ENCODE measurements at places on chromosomes 13 and 19.

DNA sequence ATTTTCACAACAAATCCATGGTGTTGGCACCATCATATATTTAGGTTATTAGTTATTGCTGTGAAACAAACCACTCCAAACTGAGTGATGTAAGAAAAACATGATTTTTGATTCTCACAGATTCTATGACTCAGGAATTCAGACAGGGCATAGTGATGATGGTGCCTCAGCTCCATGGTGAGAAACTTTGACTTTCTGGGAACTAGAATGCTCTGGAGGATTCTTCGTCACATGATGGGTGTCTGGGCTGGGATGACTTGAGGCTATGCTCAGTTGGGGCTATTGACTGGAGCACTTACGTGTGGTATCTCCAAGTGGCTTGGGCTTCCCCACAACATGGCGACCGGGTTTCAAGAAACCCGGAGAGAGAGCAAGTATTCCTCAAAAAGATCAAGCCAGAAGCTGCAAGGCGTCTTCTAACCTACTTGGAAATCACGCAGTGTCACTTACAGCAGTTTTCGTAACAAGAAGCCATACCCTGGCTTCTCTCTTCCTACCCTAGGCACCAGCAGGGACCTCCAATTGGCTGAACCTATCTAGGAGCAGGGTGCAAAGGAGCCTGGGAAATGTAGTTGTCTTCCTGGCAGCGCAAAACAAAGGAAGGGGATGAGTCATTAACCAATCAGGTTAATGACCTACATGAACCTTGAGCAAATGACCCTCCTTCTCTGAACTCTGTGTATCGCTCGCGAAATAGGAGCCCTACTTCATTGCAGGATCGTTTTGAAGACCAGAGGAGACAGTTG, 22.4 kb downstream of the VAV1 start:
- DNase-seq, result no peak

DNA sequence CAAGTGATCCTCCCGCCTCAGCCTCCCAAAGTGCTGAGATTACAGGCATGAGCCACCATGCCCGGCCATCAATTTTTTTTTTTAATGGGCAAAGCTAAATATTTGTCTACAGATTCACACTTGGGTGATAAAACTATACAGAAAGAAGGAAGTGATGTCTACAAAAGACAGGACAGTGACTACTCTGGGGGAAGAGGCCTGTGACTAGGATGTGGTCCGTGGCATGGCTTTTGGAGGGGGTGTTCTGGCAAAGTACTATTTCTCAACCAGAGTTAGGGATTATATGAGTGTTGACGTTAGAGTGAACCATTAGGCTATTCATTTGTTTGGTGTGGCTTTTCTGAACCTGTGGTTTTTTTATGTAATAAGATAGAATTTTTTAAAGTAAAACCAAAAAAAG, 42.7 kb downstream of the INSR start:
- DNase-seq, result no peak

GRCh38 chr13:51645154-51645650, 60.9 kb downstream of the WDFY2 start:
- DNase-seq, result no peak

DNA sequence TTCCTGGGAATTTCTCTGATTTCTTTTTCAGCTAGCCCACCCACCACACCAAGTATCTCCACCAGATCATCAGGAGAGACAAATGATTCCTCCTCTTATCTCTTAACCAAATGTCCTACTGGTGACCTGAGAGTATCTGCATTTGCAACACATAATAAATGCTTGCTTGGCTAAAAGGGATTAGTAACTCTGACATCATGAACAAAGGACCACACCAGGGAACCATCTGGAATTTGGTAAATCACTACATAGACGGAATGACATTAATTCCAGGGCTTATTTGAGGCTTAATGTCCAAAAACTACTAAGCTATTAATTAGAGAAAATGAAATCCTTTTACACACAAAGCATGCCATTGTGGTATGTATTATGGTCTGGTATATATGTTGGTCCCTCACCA, 139.0 kb downstream of the RAP2A start:
- DNase-seq, result no peak

- DNase-seq, result no peak
Measured at GRCh38 chr19:5799247-5800241, 5.3 kb upstream of the NRTN start.

- peak; percentile 90 for DNase-seq
Measured at GRCh38 chr19:20999731-21000352, 20.6 kb upstream of the ZNF430 start.

DNA sequence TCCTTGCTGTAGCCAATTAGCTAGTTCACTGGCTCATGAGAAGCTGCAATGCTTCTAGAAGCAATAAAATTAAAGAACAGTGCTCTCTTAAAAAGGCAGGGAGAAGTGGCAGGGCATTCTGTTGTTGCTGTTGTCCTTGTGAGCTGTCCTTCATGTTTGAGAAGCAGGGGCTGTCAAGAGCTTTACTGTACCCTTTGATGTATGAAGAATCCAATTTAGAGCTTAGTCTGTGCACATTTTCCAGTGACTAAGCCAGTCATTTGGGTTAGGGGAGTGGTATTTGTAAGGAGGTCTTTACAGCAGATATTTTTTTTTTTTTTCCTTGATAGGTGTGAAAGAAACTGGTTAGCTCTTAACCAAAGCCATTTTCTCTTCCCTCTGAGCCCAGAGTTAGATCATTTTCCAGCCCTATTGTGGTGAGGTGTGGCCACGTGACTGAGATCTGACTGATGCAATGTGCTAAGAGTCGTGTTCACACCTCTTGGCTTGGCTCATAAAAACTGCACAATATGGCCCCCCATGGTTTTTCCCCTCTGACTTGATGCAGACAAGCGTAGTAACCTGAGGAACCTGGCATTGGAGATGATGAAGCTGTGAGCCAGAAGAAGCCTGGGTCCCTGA, 309.6 kb upstream of the TMTC4 start:
- DNase-seq, result no peak

GRCh38 chr19:44942067-44942571, at the start of gene APOC4:
APOC4 (plus strand) TSS chr19:44942237; CDS start chr19:44942278, 41 bp downstream.
- no peak for DNase-seq

DNA sequence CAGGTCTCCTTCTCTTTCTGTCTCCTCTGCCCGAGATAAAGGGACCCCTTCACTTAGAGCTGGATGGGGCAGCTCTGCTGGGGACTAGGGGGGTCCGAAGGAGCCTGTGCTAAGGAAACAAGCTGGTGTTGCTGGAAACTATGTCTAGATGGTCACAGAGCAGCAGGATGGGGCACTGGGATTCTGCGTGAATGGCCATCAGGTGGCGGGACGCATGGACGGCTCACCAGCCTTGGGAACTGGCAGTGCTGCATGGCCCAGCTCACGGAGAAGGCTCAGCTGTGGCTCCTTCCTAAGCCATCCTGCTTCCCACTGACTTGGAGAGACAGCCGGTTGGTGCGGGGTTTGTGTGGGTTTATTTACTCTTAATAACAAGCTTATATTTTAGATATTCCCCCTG, 411.8 kb downstream of the ZNF536 start:
- peak; percentile 67 for DNase-seq

DNA sequence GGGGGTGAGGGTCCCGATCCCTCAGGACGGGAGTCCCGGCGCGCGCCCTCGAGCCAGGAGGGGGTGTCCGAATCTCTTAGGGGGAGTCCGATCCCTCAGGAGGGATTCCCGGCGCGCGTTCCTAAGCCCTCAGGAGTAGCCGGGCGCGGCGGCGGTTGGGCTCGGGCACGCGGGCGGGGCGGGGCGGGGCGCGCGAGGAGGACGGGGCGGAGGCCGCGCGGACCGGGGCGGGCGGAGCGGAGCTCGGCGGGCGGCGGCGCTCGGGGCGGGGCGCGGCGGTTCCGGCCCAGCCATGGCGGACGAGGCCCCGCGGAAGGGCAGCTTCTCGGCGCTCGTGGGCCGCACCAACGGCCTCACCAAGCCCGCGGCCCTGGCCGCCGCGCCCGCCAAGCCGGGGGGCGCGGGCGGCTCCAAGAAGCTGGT, at the start of gene CUL4A:
TSS of gene CUL4A (plus strand) at position 278 of the 423 bp plus-strand sequence. CDS start at position 293, 15 bp downstream.
- DNase-seq, result peak; percentile 87

DNA sequence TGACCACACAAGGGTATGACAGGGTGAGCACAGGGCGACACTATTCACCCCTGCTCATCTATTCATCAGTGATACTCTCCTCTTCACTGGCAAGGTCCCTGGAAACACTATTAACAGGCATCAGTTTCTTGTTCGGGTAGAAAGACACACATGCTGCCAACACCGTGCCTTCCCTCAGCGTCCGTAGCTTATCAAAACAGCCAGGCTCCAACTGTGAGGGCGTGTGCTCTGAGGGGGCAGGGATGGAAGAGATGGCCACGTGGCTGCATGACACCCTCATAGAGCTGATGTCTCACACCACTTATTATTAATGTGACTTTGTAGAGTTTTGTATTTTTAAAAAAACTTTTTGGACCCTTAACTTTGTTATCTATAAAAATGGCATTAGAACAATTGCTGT, 160.3 kb downstream of the ITGBL1 start:
- no peak for DNase-seq

- DNase-seq, result no peak
Measured at GRCh38 chr19:4115050-4115817, 8.7 kb downstream of the MAP2K2 start.

DNA sequence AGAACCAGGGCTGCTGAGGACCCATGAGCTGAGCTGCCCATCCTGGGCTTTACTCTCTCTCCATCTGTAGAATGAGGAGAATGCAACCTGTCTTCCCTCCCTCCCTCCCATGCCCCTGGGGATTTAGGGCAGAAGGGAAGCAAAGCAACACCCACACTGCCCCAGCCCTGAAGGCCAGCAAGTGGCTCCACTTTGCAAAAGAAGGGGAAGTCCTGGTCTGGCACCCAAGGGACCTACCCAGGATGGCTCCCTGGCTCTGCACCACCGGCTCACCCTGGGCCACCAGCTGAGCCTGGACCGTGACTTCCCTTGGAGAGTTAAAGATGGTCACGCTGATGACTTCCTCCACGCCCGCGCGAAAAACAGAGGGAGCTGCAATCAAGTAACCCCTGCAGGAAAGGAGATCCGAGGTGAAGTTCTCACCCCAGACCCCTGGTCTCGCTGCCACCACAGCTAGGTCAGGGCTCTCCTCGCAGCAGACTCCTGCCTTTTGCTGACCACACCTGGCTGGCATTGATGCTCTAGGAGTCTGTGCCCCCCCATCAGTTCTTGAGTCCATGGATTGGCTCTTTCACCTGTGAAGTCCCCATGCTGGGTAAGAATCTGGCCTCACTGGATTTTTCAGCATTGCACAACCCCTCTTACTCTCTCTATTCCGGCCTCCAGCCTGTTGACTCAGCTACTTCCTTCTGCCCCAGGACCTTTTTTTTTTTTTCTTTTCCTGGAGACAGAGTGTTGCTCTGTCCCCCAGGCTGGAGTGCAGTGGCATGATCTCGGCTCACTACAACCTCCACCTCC, 4.6 kb downstream of the CPAMD8 start:
- DNase-seq, result no peak

DNA sequence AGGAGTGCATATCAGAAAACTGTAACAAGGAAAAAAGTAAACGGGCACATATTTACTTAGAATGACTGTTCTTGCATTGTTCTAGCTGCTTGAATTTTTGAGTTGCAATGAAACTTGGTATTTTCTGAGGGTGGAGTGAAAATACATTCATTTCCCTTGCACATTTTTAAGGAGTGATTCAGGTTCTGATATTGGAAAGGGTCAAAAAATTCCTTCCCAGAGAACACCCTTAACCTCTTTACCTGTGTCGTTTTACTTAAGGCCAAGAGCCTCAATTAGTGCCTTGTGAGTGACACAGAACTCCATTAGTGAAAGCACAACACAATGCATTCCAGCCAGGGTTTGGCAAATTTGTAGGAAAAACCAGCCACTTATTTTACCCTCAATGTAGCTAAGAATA, 2.3 kb downstream of the ITGBL1 start:
- no peak for DNase-seq

- no peak for DNase-seq
Measured at GRCh38 chr13:102487330-102487729, 85.5 kb upstream of the FGF14 start.

DNA sequence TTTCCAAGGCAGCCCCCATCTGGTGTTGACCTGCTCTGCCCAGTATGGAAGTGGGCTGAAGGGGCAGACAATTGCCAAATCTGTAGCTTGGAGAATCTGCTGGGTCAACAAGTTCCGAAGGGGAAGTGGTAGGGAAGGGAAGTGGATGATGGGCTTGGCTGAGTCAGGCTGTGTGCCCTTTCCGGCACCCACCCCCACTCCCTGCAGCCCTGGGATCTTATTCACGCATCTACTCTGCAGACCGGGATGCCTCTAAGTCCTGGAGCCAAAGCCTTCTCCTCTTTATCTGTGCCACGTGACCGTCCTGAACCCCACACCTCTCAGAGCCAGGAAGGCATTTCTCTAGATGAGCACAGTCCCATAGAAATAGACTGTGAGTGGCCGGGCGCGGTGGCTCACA, 7.5 kb upstream of the C5AR2 start:
- no peak for DNase-seq

DNA sequence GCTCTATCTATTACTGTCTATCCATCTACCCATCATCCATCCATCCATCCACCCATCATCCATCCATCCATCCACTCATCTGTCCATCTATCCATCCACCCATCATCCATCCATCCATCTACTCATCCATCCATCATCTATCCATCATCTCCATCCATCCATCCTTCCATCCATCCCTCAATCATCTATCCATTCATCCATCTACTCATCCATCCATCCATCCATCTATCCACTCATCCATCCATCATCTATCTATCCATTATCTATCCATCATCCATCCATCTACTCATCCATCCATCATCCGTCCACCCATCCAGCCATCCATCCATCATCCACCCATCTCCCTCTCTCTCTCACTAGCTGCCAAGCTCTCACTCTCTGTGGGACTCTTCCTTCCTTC, 13.1 kb upstream of the TIMM13 start:
- DNase-seq, result no peak

- DNase-seq, result peak; percentile 81
Measured at GRCh38 chr19:55487924-55488687, at the start of gene SSC5D. SSC5D (plus strand) TSS chr19:55488436; CDS start chr19:55488590, 154 bp downstream.

DNA sequence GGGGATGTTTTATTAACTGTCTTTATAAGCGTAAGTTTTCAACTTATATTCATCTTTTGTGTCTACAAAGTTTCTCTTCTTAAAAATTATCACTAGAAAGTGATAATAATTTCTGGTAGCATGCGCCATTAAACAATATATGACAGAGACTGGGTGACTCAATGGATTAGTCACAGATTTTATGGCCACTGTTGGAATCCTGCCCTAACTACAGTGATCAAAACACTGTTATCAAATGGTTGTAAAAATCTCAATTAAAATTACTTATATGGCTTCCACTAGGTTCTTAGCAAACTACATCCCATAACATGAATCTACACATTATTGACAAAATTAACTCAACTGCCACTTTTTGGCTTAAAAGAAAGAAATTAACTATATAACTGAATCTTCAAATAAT, 350.0 kb downstream of the DACH1 start:
- DNase-seq, result no peak

- DNase-seq, result no peak
Measured at GRCh38 chr19:10258080-10258710, 6.2 kb downstream of the MRPL4 start.

GRCh38 chr13:95382411-95382810, 81.2 kb upstream of the ABCC4 start:
- no peak for DNase-seq

DNA sequence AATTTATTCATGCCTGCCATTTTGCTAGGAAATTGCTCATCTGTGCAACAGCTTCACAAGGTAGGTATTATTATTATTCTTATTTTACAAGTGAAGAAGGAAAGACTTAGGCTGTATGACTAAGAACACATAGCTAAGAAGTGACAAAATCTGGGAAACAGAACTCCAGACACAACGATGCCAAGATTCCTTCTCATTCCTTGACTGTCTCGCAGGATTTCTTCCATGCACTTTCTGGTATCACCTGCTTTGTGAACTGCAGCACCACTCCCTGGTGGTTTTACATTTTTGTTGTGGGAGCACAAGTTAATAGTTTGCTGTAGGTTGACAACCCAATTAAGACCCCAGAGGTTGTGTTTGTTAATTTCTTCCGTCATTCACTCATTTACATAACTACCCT, 188.5 kb downstream of the LACC1 start:
- no peak for DNase-seq
